Foreskin keratinocyte (primary cell): ENCODE measurements at places on chromosomes 11 and 22.

GRCh38 chr11:36724742-36725385, 126.8 kb upstream of the RAG2 start:
- DNase-seq = no peak

- DNase-seq = no peak
Measured at GRCh38 chr11:8220261-8221045, 43.2 kb downstream of the LMO1 start.

GRCh38 chr11:66823700-66824099, 19.5 kb upstream of the RCE1 start:
- DNase-seq = no peak

- DNase-seq = no peak
Measured at GRCh38 chr11:34155057-34155756, 49.8 kb downstream of the NAT10 start.

- no peak for DNase-seq
Measured at GRCh38 chr11:5604896-5605295, 8.5 kb downstream of the TRIM6 start.

- DNase-seq = peak; percentile 53
Measured at GRCh38 chr22:36379593-36380361, 8.0 kb downstream of the MYH9 start.

- DNase-seq = no peak
Measured at GRCh38 chr22:19603767-19604166, 79.6 kb upstream of the CLDN5 start.

DNA sequence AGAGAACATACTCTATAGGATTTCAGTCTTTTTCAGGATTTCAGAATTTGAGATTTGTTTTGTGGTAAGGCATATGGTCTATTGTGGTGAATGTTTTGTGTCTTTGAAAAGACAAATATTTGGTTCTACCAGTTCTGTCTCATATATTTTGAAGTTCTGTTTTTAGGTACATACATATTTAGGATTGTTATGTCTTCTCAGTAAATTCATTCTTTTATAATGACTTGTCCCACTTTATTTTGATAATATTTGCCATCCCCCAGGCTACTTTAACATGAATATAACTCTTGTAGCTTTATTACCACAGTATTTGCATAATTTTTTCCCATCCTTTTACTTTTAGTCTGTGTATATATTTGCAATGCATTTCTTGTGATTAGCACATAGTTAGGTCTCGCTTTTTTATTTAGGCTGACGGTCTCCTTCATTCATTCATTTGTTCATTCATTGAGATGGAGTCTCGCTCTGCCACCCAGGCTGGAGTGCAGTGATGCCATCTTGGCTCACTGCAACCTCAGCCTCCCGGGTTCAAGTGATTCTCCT, 32.1 kb downstream of the MTMR3 start:
- no peak for DNase-seq

DNA sequence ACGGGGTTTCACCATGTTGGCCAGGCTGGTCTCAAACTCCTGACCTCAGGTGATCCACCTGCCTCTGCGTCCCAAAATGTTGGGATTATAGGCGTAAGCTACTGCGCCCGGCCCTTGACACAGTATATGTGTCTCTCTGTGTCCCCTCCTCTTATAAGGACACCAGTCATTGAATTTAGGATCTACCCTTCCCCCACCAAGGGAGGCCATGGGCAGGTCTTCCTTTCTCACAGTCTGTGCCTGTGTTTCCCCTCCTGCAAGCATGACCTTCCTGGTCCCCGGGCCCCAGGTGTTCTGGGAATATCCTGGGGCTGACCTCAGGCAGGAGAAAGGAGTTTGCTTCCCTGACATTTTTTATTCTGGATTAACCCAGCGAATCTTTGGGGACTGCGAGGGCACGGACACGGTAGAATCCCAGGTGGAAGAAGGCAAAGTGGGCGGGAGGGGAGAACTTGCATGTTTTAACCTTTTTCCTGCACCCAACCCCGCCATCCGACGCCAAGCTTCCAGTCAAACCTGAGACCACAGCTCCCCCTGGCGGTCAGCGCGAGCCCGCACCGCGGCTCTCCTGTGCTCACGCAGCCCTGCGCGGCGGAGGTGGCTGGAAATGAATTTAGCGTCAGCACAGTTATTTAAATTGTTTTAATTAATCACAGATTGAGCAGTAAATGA, 42.1 kb upstream of the ISX start:
- peak; percentile 13 for DNase-seq

GRCh38 chr11:114924042-114924441, 245.7 kb downstream of the NXPE2 start:
- no peak for DNase-seq

DNA sequence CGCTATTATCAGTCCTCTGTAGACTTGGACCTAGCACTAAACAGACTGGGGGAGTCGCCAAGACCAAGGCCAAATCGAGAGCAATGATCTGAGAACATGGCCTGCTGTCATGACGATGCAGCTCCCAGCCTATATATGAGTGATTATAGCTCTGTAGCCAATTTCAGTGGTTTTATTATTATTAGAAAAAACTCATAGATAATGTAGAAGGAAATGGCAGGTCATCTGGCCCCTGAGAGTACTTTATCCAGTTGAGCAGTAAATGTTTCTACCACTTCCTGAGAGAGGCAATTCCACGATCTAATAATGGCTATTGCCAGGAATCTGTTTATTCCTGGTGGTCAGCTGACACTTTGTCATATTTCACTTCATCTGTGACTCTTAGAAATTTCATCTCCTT, 666.7 kb downstream of the OPCML start:
- no peak for DNase-seq

GRCh38 chr11:86152006-86152862, 83.3 kb upstream of the PICALM start:
- DNase-seq = peak; percentile 91

- no peak for DNase-seq
Measured at GRCh38 chr11:120658071-120658423, 146.5 kb downstream of the GRIK4 start.

DNA sequence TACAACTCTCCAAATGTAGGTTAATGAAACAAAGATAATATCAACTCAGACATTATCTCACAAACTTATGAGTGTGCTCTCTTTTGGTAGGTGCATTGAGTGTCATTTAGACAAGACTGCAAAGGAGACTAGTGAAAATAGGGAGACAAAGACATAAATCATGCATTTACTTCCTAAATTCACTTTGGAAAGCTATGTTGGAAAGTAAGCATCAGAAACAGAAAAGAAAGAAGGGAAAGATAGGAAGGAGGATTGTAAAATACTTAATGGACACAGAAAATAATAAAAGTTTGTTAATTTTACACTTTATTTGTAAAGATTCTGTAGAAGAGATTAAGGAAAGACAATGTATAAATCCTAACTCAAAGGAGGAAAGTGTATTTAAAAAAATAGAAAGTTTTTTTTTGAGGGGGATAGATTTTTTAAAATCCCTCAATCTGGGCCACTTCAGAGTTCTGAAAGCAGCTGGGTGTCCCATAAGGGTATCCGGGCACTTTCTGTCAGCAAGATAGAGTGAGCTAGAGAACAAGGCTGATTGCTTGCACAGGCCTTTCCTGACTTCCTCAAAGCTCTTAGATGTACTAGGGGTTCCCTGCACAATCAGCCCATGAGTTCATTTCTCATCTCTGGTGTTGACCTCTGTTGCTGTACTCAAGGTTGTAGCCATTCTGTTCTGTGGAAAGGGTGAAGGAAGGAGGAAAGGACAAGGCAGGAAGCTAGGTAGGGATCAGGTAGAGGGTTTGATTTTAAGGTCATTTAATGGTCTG, 22.4 kb upstream of the RDX start:
- no peak for DNase-seq

DNA sequence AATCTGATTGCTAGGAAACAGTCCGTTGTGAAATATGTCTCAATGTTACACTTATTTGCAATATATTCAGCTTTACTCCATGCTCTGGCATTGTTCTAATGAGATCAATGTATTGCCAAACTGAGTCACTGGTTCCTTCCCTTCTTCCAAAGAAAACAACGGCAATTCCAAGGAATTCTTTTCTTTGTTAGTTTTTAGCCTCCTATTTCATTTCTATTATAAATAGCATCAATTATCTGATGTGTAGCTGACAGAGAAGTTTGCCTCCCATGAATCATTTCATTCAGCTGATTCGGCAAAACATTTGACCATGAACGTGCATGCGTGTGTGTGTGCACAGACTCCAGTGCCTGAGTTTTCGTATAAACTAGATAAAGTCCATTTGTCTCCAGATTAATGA, 346.8 kb downstream of the ETS1 start:
- DNase-seq = no peak

GRCh38 chr22:44689915-44690524, 12.0 kb upstream of the PRR5 start:
- no peak for DNase-seq

DNA sequence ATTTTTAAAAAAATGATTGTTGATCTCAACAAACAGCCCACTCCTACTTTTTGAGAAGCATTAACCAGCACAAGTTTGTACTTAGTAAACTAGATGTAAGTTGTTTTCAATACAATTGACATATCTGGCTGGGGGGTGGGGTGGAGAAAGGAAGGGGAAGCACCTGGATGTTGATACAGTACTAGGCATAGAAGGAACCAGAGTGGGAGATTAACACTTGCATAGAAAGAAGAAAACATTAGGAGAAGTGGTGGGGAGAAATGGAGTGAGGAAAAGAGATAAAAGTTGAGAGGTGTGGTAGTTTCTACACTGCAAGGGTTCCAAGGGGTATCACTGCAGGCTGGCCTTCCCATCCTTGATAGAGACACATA, 10.6 kb upstream of the GAB2 start:
- DNase-seq = no peak

GRCh38 chr11:19664886-19665548, 47.6 kb upstream of the NAV2 start:
- DNase-seq = no peak

DNA sequence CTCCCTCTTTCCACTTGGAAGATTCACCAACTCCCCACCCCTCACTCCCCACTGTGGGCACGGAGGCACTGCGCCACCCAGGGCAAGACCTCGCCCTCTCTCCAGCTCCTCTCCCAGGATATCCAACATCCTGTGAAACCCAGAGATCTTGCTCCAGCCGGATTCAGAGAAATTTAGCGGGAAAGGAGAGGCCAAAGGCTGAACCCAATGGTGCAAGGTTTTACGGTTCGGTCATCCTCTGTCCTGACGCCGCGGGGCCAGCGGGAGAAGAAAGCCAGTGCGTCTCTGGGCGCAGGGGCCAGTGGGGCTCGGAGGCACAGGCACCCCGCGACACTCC, 397 bp upstream of the CD44 start:
- no peak for DNase-seq

GRCh38 chr11:106925245-106925644, 93.0 kb downstream of the GUCY1A2 start:
- no peak for DNase-seq
